Stimulated activated CD8-positive, alpha-beta memory T cell treated with anti-CD3 and anti-CD28 coated beads, Interleukin-12 subunit alpha, Interleukin-12 subunit beta, amount 100 ng/mL, for 4 hours (primary cell): ENCODE measurements at places on chromosomes 7 and 10.

- peak; percentile 2 for DNase-seq
Observed at GRCh38 chr10:60778971-60779796, 906 bp downstream of the CDK1 start.

DNA sequence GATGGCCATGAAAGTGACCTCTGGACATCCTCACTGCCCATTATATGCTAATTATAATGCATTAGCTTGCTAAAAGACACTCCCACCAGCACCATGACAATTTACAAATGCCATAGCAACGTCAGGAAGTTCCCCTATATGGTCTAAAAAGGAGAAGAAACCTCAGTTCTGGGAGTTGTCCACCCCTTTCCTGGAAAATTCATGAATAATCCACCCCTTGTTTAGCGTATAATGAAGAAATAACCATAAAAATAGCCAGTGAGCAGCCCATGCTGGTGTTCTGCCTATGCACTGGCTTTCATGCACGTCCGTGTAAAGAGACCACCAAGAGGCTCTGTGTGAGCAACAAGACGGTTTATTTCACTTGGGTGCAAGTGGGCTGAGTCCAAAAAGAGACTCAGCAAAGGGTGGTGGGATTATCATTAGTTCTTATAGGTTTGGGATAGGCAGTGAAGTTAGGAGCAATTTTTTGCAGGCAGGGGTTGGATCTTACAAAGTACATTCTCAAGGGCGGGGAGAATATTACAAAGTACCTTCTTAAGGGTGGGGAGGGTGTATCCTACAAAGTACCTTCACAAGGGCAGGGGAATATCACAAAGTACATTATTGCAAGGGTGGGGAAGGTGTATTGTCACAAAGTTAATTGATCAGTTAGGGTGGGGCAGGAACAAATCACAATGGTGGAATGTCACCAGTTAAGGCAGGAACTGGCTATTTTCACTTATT lies 45.6 kb downstream of the LBX1 start:
- no peak for DNase-seq

DNA sequence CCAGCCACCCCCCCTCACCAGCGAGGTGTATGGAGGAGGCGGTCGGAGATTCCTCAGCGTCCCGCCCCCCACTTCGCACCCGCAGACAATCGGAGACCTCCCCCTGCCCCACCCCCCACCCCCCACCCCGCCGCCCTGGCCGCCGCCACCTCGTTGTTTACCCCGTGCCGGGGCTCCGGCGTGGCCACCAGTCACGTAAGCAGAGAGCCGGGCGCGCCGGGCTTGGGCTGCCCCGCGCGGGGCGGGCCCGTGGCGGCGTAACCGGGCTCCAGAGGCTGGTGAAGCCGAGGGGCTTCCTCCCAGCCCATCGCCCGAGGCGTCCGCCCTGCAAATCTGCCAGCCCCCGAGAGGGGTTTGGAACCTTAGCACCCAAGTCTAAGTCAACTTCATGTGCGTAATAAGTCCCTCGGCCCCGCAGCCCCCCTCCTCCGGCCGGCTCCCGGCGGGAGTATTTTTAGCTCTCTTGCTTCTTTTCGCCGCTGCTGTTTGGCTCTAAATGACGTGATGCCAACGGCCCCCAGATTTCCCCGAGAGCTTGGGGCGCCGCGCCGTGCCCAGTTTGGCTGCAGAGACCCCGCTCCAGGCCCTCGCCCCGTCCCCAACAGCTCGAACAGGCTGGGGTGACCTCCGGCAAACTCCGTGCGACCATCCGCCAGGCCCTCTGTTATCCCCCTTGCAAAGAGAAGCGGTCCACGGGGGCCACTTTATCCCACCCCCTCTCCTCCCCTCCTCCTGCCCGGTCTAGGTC lies 2.7 kb downstream of the MXI1 start:
- DNase-seq, result no peak

DNA sequence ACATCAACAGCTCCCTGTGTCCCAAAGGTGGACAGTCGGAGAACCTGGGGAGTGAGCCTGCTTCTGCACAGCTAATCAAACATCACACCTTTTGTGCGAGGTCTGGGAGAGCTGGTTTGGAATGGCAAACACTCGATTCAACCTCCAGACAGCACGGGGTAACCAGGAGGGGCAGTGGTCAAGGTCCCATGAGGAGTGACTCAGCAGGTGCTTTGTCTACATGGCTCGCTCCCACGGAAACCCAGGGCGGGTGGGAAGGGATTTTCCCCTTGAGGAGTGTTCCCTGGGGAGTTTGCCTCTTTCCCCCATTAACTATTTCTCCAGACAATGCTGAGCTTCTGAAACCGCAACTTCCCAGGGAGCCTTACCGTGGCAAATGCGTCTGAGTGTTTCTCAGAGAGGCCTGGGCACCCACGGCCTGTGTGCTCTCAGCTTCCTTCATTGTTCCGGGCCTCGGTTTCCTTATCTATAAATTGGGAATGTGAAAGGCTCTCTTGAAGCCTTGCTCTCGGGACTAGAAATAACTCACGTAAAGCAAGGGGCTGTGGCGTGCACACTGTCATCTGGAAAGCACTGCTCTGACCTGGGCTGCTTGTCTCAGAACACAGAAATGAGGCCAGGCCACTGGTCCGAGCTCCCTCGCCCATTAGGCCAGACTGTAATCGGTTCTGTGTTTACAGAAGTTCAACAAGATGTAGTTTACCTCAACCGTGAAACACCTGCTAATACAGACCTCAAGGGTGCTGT lies 14.0 kb upstream of the GTPBP4 start:
- no peak for DNase-seq

DNA sequence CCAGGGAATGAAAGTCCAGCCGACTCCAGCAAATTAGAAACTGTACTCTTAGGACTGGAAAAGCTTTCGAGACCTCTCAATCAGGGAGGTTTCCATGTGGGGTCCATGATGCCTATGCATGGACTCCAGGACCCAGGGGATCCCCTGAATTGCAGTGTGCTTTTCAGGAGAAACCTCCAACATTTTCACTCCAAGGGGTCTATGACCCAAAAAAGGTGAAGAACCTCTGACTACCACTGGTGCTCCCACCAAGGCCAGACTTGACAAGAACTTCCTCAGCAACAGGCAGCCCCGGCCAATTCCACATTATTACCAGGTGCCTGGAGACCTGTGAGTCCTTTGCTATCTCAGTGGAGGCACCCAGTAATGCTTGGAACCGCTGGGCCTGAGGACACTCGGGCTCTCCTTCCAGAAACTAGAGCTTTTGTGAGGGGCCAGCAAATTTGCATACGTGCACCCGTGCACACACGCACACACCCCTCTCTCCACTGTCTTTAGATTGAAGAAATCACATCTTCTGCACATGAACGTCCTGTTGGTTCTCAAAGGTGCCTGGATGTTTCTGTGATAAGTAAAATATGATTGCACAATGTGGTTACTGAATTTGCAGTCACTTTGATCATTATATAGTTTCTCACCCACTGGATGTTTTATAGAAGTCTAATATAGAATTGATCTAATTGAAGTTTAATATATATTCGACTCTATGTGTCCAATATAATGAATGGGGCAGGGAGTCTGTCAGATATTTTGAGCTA lies 54.7 kb downstream of the SYPL1 start:
- DNase-seq, result no peak

- no peak for DNase-seq
Observed at GRCh38 chr10:106577266-106577665, 587.2 kb downstream of the SORCS1 start.

DNA sequence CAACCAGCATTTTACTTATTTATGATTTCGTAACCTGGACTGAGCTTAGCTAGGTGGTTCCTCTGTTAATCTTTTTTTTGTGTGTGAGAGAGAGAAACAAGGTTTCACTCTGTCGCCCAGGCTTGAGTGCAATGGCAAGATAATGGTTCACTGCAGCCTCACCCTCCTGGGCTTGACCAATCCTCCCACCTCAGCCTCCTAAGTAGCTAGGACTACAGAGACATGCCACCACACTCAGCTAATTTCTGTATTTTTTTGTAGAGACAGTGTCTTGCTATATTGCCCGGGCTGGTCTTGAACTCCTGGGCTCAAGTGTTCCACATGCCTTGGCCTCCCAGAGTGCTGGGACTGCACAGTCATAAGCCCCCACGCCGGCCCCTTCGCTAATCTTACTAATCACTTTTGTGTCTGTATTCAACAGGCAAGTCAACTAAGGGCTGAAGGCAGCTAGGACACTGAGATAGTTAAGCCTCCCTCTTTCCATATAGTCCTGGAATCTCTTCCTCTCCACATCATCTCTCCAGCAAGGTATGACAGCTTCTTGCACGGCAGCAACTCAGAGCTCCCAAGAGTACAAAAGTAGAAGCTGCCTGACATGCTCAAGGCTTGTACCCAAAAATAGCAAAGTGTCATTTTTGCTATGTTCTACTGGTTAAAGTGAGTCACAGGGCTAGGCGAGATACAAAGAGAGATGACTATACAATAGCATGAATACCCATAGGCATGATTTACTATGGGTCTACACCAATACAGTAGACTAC lies 11.3 kb downstream of the KMT2C start:
- DNase-seq, result no peak

DNA sequence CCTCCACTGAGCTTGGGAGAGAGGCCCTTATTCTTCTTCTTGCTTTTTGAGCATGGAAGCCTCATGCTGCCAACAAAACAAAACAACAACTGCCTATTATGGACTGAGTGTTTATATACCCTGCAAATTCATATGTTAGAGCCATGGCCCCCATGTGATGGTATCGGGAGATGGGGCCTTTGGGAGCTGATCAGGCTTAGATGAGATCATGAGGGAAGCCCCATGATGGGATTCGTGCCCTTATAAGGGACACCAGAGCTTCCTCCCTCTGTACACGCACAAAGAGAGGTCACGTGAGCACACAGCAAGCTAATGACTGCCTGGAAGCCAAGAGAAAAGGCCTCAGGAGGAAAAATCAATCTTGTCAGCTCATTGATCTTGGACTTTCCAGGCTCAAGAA lies 235.0 kb downstream of the FANK1 start:
- no peak for DNase-seq

- DNase-seq, result no peak
Observed at GRCh38 chr10:5040781-5041470, 37.3 kb upstream of the AKR1C2 start.

GRCh38 chr10:84329196-84329611 lies 815 bp downstream of the CCSER2 start:
- DNase-seq, result peak; percentile 17

DNA sequence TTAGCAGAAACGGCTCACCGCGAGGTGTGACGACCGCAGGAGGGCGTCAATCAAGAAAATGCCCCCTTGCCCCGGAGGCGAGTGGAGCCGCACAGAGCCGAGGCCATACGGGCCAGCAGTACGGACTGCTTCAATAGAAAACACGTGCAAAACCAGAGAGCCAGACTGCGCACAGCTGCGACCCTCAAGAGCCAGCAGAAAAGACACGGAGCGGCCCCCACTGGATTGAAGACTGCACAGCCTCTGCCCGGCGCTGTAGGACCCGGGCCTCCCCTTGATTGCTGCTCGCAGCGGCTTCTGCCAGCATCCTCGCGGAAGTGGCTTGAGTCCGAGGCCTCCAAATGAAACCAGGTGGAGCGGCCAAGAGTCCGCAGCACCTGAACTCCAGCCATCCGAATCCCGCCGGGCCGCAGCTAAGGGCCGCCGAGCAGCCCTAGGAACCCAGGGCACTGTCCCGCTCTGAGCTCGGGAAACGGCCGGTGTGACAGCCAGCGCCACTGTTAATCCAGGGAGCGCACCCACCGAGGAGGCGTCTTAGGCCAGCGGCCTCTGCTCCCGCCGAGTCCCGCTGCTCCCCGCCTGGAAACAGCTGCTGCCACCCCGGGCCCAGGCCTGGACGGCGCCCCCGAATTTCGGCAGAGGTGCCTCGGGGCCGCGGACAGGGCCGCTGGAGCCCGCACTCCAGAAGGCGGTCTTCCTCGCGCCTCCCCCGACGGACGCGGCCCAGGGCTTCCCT lies 660 bp upstream of the HHEX start:
- DNase-seq, result no peak

- no peak for DNase-seq
Observed at GRCh38 chr10:26336979-26337378, 101.2 kb upstream of the APBB1IP start.

DNA sequence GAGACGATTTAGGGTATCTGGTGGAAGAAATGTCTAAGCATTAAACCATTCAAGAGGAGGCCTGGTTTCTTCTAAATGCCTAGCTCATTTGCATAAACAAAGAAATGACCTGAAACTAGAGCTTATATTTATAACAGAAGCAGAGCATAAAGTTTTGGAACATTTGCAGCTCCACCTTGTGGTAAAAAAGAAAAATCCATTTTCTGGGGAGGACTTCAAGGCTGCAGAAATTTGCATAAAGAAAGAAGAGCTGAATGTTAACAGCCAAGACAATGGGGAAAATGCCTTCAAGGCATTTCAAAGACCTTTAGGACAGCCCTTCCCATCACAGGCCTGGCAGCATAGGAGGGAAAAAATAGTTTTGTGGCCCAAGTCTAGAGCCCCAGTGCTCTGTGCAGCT lies 362.0 kb downstream of the ZNF248 start:
- no peak for DNase-seq

GRCh38 chr10:133528296-133528844 lies 1.2 kb downstream of the CYP2E1 start:
- DNase-seq, result no peak

DNA sequence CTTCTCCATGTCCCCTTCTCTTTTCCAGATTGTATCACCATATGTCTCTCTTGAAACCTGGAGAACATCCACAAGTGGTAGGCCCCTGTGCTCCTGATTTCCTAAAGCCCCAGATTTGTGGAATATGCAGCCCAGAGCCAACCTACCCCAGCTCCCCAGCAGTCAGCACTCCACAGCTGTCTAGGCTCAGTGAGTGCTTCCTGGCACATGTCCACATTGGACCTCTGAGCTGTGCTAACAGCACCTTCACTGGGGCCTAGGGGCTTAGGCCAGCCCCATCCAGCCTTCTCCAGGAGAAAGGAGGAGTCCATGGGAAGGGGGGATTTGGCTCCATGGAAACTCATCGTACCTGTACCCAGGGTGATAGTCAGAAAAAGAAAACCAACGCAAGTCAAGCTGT lies 192.7 kb downstream of the FGFR2 start:
- no peak for DNase-seq

GRCh38 chr10:114380797-114381196 lies 23.5 kb downstream of the AFAP1L2 start:
- no peak for DNase-seq

DNA sequence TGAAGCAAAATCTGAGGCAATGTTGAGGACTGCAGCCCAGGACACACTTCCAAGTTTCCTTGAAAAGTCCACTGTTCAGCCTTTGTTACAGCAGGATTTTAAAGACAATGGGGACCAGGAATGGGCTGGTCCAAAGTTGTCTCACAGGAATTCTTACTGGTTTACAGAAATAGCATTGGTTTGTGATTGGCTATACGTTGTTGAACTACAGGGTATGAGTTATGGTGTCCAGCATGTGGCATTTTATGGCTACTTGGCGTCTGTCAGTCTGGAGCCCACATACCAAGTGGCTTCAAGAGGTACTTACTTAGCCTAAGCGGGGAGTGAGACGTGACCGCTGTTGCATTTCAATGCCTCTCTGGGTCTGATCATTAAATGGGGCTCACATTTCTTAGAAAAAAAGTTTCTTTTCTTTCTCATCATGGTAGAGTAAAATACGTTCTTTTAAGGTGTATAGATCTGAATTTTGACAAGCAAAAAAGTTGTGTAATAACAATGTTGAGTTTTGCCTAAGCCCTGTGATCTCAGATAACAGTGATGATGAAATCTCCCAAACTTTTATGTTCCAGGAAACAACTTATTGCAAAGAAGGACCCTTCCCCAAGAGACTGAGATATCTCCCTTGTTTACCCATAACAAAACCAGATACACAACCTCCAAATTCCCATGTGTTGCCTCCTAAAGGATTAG lies 100.0 kb upstream of the TRIM24 start:
- DNase-seq, result no peak

- DNase-seq, result peak; percentile 67
Observed at GRCh38 chr7:76201732-76202665, at the start of gene SRRM3. SRRM3 (plus strand) TSS chr7:76201896; CDS start chr7:76235067, 33,171 bp downstream.

- no peak for DNase-seq
Observed at GRCh38 chr10:105956550-105956949, 1208.0 kb downstream of the SORCS1 start.
